Naive thymus-derived CD4-positive, alpha-beta T cell (primary cell): ENCODE measurements at places on chromosomes 4 and X. TPM values are rescaled to one million over a fixed set of nuclear protein-coding genes. Genes with fewer than 3 reads are reported as not detected.

Gene CSN1S1
- not detected in 2 replicates for total RNA-seq

Gene MAGEA9
- total RNA-seq: not detected

Gene BCOR
- total RNA-seq: 43.3 TPM

Gene OPN1MW2
- not detected for total RNA-seq

Gene TMPRSS11D
- total RNA-seq: not detected

Gene FGD1
- total RNA-seq: 0.07 TPM in 1 of 2 replicates, not detected in the other

Gene MCF2
- total RNA-seq: 0.20 and 0.48 TPM in 2 replicates

Gene UGT2B17
- total RNA-seq: not detected

Gene OSTC
- total RNA-seq: 32.3 TPM

Gene INTS12
- total RNA-seq: 15.3 and 16.9 TPM in 2 replicates

Gene WAS
- 92.2 TPM for total RNA-seq

Gene ADH1B
- total RNA-seq: not detected in 2 replicates

Gene SOWAHD
- total RNA-seq: 2.7 and 2.9 TPM in 2 replicates

Gene SPANXC
- total RNA-seq: not detected in 2 replicates

Gene OTUD6A
- total RNA-seq: not detected

Gene F8A1
- total RNA-seq: 49.9 TPM

Gene PPEF1
- total RNA-seq: 0.57 TPM

Gene NDUFC1
- 22.1 TPM for total RNA-seq

Gene HUWE1
- 188 TPM for total RNA-seq

Gene TEX13C
- total RNA-seq: not detected

Gene CLTRN
- total RNA-seq: 0.62 TPM

Gene SLC6A14
- total RNA-seq: not detected

Gene ZXDA
- 13.2 TPM for total RNA-seq
